ENCODE measurements at places on chromosomes 4 and X. TPM values are rescaled to one million over a fixed set of nuclear protein-coding genes. Genes with fewer than 3 reads are reported as not detected.
A peak's percentile ranks its signal among the peaks of the same experiment; 100 is the strongest.

The NLGN3 gene
- total RNA-seq = 0.23 TPM

DNA sequence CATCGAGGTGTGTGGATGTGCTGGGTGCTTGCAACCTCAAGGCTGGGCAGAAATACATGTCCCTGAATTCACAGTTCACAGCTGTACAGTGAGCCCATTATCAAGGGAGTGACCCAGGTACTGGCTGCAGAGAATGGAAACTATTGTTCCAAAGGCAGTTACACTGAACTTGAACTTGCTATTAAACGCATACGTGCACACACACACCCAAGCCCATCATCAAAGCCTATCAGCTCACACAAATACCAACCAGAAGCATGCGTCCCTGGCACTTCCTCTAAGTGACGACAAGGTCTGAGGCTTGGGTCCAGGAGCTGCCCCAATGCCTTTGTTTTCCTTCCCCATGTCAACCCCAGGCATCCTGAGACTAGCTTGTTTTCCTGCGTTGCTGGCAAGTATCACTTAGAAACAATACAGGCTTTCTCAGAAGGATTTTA lies 88.6 kb downstream of the IRF2 start:
- DNase-seq = no peak

GRCh38 chr4:3219761-3220475 lies 29.0 kb upstream of the MSANTD1 start:
- DNase-seq = no peak

- peak; percentile 61 for DNase-seq
Observed at GRCh38 chrX:153934762-153935325, at the start of gene NAA10. TSS of gene NAA10 (minus strand) at chrX:153935037. CDS start at chrX:153934904, 133 bp downstream.

GRCh38 chr4:173418639-173419038 lies 19.7 kb upstream of the SCRG1 start:
- DNase-seq = no peak

GRCh38 chr4:185634066-185634652 lies 98.9 kb upstream of the PDLIM3 start:
- peak; percentile 17 for DNase-seq
